A549 treated with RU486 at 1 μM for 4 hours (cell line): ENCODE measurements at places on chromosomes 5 and 9. TPM values are rescaled to one million over a fixed set of nuclear protein-coding genes. Genes with fewer than 3 reads are reported as not detected.

S100Z gene
- not detected in 5 replicates for total RNA-seq

ZBTB43 gene
- 5.8 to 12.6 TPM (median 6.2 TPM) in 5 replicates for total RNA-seq

PCDHA4 gene
- 1.3 to 1.7 TPM (median 1.5 TPM) in 5 replicates for total RNA-seq

ZNF462 gene
- 4.7 to 5.6 TPM (median 5.0 TPM) in 5 replicates for total RNA-seq

ELOVL7 gene
- total RNA-seq, result 6.6 to 13.7 TPM (median 12.4 TPM) in 5 replicates

IFNK gene
- total RNA-seq, result not detected in 5 replicates

NACC2 gene
- total RNA-seq, result 21.4 to 31.4 TPM (median 30.0 TPM) in 5 replicates

PDE4D gene
- 22.9 to 50.7 TPM (median 46.1 TPM) in 5 replicates for total RNA-seq
